Thymus (tissue), 14 donors: ENCODE measurements at places on chromosomes 7 and 10.

DNA sequence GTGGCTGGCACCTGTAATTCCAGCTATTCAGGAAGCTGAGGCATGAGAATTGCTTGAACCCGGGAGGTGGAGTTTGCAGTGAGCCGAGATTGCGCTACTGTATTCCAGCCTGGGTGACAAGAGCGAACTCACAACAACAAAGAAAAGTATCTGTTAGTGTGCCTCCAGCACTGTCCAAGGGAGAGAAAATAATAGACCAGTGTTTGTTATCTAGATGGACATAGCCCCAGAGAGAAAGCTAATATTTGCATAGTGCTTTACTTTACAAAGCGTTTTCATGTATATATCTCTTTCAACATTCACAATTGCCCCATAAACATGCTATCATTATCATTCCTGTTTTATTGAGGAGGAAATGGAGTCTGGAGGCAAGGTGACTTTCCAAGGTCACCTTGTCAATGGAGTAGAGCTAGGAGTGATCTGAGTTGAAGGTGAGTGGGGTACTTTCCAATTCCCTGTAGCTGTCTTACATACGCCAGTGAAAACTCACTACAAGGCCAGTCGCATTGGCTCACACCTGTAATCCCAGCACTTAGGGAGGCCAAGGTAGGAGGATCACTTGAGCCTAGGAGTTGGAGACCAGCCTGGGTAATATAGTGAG, 49.7 kb upstream of the KIF5B start:
- no peak for DNase-seq

- no peak for DNase-seq
These were observed 11.3 kb downstream of the SAP25 start for GRCh38 chr7:100562195-100563099.

- DNase-seq = no peak
These were observed 75.5 kb downstream of the PIP4K2A start for GRCh38 chr10:22638863-22639262.

GRCh38 chr10:11290156-11290890, 272.7 kb downstream of the CELF2 start:
- DNase-seq = no peak

DNA sequence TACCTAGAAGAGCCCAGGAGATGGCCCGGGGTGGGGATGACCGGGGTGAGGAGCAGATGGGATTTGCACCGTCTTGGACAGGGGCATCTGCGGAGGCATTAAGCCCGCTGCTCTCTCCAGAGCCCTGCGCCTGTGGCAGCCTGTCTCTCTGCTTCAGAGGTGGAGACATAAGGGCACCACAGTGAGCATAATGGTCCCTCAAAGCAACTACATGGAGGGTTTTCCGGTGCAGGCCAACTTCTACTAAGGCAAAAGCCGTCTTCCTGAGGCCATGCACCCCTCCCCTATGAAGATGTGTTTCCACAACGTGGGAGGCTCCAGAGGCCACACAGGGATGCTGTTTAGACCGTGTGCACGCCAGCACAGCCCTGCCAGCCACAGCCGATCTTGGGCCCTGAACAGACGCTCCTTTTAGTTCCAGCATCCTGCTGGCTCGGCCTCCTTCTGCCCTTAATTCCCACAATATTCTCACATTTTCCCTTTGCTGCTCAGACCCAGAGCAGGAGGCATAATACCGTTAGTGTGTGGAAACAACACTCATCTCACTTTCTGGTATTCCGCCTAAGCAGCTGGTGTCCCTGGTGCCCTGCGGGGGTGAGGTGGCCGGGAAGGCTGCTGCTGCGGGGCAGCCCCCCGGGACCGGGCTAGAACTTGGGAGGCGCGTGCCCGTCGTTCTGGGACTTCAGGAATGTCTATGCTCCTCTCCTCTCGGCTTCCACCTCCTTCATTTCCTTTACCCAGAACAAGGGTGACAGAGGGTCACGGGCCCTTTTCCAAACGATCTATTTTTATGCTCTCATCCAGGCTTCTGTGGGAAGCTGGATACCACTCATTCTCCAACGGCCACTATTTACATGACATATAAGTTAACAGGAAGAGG, 266.9 kb downstream of the TNS3 start:
- DNase-seq = no peak

- DNase-seq = peak; percentile 58
These were observed 55.8 kb upstream of the CDCA7L start for GRCh38 chr7:22001345-22002004.

- DNase-seq = no peak
These were observed 190.4 kb downstream of the HDAC9 start for GRCh38 chr7:18685971-18686370.

GRCh38 chr7:138092486-138093028, 16.3 kb downstream of the AKR1D1 start:
- DNase-seq = no peak

GRCh38 chr10:123502983-123503382, 163.2 kb upstream of the GPR26 start:
- DNase-seq = no peak

GRCh38 chr7:69782917-69783684, 184.8 kb downstream of the AUTS2 start:
- DNase-seq = no peak

GRCh38 chr10:62050893-62051433, 149.5 kb downstream of the ARID5B start:
- no peak for DNase-seq

GRCh38 chr10:79116368-79116767, 47.6 kb downstream of the ZMIZ1 start:
- no peak for DNase-seq

DNA sequence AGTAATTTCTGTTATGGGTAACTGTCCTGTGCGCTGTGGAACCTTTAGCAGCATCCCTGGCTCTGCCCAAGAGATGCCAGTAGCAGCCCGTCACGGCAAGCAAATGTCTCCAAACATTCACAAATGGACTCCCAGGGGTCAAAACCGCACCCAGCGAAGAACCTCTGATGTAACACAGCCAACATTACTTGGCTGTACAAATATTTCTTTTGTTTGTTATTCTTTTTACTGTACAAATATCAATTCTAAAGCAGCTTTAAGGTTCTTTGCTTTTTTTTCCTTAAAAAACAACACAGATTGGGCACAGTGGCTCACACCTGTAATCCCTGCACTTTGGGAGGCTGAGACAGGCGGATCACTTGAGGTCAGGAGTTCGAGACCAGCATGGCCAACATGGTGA, 182.5 kb downstream of the KMT2E start:
- DNase-seq = no peak

GRCh38 chr10:11179516-11180105, 161.9 kb downstream of the CELF2 start:
- no peak for DNase-seq

DNA sequence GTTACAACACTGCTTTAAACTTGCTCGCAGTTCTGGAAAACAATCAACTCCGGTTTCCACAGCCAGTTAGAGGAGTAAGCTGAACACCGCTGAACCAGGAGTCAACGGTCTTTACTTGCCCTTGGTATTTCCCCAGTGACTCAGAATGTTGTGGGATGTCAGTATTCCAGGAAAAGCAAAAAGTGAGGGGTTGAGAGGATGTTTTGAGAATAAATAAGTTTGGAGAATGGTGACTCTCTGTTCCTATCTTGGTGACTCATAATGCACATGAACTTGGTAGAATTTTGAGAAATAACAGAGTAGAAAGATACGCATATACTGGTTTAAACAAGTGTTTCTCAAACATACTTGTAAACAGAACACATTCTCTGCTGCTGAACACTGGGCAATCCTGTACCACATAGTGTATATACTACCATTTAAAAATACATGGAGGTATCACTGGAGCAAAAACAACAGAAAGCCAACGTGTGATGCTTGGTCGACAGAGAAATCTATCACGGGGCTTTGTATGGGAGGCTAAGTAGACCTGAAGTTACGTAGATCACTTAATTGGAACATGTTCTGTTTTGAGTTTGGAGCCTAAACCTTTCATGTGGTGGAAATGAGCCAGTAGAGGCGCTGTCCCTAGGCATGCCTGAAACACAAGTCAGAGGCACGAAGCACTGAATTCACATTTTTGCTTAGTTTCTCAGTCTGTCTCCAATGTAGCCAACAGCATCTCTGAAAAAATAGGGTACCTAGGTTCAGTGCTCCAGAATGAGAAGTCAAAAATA, 534.3 kb downstream of the PARD3 start:
- DNase-seq = no peak

DNA sequence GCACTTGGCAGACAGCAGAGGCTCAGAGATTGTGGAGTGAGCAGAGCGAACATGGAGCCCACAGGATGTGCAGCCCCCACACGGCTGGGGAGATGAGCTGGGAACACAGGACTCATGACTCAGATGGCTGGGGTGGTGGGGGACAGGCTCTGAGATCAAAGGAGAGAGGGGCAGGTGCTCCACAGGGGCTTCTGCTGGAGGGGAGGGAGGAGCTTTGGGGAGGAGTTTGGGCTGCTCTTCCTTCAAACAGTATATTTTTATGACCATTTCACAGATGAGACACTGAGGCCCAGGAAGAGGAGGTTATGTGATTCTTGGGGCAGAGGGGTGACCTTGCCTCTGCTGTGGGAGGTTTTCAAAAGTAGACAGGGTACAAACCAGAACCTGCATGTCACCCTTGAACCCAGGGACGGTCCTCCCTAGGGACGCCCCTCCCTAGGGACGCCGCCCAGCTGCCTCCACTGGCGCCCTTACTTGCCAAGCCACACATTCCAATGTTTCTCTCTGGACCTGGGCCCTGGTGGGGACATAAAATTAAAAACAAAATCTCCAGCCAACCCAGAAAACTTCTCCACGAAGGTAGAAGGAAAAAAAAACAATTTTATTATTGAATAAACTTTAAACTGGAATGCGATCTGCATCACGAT, 981 bp upstream of the CRYGN start:
- no peak for DNase-seq

DNA sequence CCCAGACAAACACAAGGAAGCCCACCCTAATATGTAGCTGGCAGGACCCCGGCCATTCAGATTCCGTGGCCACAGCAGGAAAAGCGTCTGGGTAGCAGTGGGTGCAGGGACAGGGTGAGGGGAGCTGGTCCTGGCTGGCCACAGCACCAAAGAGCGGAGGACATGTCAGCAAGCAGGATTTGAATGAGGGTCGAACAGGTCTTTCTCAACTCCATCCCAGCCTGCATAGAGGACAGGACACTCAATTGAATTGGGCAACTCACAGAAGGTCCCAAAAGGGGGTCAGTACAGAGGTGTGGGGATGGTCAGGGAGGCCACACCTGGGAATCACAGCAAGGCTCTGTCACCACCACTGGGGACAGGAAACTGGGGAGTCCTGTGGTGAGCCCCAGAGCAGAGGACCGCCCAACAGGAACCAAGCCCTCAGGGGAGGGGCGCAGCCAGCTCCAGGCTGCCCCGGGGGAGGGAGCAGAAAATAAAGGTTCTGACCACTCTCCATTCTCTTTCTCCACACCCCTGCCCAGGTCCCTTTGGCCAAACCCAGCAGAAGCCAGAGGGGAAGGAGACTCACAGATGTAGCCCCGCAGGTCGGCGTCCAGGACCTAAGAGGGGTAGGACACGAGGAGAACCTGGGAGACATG, 108.7 kb upstream of the PPP2R2D start:
- DNase-seq = no peak

GRCh38 chr10:31345886-31346285, 26.9 kb downstream of the ZEB1 start:
- DNase-seq = no peak

- no peak for DNase-seq
These were observed 29.2 kb downstream of the SORBS1 start for GRCh38 chr10:95531994-95532399.

- DNase-seq = peak; percentile 45
These were observed 578 bp downstream of the CACUL1 start for GRCh38 chr10:118754229-118754555.
